Stimulated activated CD4-positive, alpha-beta T cell treated with anti-CD3 and anti-CD28 coated beads, Interleukin-4, amount 100 ng/mL, for 1 hour (primary cell): ENCODE measurements at places on chromosomes 6 and 20.

DNA sequence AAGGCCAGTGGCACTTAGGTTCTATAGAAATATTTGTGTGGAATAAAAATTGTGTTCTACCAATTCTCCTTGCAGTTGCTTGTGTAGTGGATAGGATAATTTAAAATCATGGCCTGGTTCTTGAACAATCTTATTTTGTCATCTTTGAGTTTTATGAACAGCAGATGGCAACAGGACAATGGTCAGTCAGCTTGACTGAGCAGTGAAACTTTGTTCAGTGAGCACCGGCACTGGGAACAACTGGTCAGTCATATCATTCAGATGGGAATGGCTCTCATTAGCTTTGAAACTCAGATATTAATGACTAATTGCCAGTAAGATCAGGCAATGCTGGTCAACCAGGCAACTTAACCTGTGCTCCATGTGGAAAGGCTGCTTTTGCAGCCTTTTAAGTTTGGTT, 129.2 kb downstream of the BCKDHB start:
- no peak for DNase-seq

- DNase-seq: no peak
Observed at GRCh38 chr6:115934145-115934544, 126.5 kb downstream of the FRK start.

- DNase-seq: no peak
Observed at GRCh38 chr6:3919130-3919628, 70.0 kb downstream of the FAM50B start.

DNA sequence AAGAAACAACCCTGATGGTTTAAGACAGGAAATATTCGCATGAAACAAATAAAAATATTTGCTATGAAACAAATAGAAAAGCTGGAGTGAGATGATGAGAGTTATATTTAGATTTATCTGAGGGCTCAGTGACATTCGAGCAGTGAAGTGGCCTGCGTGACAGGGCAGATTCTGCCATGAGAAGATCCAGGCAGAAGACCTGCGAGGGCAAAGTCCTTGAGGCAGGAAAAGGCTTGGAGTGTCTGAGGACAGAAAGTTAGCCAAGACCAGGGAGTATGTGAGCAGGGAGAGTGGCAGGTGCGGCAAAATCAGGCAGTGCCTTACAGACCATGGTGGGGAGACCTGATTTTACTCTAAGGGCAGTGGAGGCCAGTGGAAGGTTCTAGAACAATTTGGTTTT, 66.9 kb upstream of the RIN2 start:
- DNase-seq: no peak

DNA sequence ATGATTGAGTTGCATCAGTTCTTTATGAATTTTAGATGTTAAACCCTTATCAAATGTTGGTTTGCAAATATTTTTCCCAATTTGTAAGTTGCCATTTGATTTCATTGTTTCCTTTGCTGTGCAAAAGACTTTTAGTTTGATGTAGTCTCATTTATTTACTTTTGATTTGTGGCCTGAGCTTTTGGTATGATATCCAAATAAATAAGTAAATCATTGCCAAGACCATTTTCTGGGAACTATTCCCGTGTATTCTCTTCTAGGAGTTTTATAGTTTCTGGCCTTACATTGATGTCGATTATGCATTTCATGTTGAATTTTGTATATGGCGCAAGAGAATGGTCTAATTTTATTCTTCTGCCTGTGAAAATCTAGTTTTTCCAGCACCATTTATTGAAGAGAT, 13.4 kb downstream of the AIG1 start:
- no peak for DNase-seq
